ENCODE measurements at places on chromosomes 5 and 9.

GRCh38 chr5:94209774-94210355 lies 408.5 kb downstream of the KIAA0825 start:
- DNase-seq = no peak

- DNase-seq = no peak
Observed at GRCh38 chr5:606526-607399, 5.4 kb upstream of the CEP72 start.

GRCh38 chr9:95508968-95509850 lies 7.6 kb downstream of the PTCH1 start:
- peak; percentile 92 for DNase-seq

DNA sequence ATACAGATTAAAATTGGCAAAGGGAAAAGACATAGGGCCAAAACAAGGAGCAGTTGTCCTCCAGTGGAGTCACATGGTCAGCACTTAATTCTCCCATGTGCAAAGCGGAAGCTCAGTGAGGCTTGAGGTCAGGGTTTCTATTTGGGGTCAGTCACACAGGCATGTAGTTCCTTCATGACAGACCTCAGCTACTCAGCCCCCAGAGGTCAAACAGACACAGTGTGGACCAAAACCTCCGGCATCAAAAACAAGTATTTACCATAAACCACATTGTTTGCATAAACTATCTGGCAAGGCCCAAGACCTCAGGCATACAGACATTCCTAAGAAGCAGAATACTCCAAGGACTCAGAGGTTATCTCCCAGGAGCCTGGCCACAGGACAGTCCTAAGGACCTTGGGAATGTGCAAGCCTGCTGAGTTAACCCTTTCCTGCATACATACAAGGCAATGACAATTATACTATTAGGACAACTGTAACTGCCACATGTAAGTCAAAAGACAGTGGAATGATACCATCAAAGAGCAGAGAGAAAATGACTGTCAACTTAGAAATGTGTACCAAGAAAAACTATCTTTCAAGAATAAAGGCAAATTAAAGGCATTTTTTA lies 28.7 kb upstream of the FNIP1 start:
- no peak for DNase-seq

DNA sequence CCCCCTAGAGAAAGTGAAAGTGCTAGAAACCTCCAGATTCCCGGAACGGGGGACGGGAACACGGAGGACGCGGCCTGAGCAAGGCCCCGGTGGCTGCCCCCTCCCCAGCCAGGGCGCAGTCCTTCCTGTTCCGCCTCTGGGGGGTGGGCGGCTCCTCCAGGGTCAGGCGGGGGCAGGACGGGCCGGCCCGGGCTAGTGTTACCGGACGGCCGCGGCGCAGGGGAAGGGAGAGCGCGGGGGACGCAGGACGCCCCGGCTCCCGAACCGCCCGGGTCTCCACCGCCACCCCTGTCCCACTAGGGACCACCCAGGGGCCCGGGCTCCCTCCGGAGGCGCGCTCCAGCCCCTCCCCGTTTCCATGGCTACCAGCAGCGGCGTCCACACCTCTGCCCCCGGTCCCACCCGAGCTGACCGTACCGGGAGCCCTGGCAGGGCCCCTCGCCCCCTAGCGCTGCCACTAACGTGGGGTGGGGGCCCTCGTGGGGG lies 579 bp downstream of the SLC12A7 start:
- no peak for DNase-seq
